ENCODE measurements at places on chromosomes 16 and 17. TPM values are rescaled to one million over a fixed set of nuclear protein-coding genes. Genes with fewer than 3 reads are reported as not detected.

GRCh38 chr17:31008374-31009041 lies 37.7 kb downstream of the RNF135 start:
- peak; percentile 45 for DNase-seq

- DNase-seq, result peak; percentile 27
These were observed 74.8 kb upstream of the GRIN2A start for GRCh38 chr16:10256784-10257641.

GRCh38 chr17:78605886-78606285 lies 28.7 kb upstream of the DNAH17 start:
- DNase-seq, result no peak

Gene BLTP2
- 151 TPM for total RNA-seq

Gene SGSH
- total RNA-seq, result 9.2 TPM

Measured in lung microvascular endothelial cell (primary cell).